ENCODE measurements at places on chromosomes 3 and 15.

DNA sequence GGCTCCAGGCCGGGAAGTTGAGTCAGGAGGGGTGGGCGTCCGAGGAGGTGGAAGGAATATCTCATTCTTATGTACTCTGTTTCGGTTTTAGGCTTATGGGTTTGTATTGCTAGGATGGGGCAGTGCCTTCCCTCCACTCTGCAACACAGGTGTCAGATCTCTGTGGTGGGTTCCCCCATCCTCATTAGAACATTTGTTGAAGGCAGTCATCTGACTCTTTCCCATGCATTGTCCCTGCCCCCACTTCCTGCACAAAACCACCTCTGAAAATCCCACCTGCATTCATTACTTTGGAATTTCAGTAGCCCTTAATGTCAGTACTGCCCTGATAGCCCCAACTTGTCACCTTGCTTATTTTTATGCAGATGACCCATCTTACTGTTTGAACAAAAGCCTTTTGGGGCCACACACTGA is 29.5 kb downstream of the GYG1 start:
- DNase-seq, result no peak

- DNase-seq, result no peak
Measured at GRCh38 chr15:34838282-34838681, 42.9 kb upstream of the ACTC1 start.

GRCh38 chr3:127630811-127631714 is 2.1 kb downstream of the PODXL2 start:
- DNase-seq, result no peak

GRCh38 chr3:72976281-72976741 is 20.3 kb upstream of the PPP4R2 start:
- no peak for DNase-seq

- no peak for DNase-seq
Measured at GRCh38 chr15:77219841-77220240, 148.9 kb upstream of the TSPAN3 start.

DNA sequence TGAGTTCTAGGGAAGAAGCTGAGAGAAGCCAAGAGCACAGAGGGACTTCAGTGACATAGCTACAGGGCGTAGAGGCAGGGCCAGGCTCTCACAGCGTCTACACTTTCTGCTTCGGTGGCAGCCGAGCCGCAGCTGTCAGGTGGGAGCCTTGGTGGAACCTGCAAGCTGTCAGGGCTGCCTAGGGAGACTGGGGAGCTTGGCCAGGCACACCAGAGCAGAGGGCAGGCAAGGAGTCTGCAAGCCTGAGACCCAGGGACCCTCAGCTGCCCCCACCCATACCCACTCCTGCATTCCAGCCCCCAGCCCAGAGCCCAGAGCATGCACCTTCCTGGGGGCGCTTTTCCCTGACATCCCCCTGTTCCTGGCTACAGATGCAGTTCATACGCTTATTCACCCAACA is 13.4 kb upstream of the KLF15 start:
- no peak for DNase-seq

DNA sequence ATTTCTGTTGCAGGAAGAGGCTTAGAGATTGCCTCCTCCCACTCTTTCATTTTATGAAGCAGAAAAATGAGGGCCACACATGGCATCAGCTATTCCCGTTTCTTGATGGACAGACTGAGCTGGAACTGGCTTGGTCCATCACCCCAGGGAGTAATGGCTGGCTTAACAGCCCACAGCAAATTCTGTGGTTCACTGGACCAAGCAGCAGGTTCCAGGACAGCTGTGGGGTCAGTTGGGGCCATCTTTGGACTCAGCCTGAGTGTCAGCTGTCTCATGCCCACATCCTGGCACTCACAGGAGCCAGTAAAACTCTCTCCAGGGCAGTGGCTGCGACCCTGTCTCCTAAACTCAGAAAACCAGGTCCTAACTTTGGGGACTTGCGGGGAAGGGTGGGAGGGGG is 36.5 kb downstream of the ZDHHC19 start:
- no peak for DNase-seq

GRCh38 chr3:82240322-82240721 is 478.9 kb upstream of the GBE1 start:
- no peak for DNase-seq

DNA sequence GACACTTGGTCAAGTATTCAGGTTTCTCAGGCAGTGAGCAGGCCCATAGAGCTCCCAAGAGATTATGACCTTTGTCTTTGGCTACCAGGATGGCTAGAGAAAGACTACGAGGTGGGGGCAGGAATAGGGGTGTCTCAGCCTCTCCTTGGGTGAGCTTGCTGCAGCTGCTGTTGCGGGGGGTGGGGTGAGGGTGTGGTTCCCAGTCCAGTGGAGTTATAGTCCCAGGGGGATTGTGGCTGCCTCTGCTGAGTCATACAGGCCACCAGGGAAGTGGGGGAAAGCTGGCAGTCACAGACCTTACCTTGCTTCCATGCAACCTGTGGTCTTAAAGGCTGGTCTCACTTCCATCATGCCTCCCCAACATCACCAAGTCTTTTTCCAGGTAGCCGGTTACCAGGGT is 31.7 kb downstream of the ATP2C1 start:
- DNase-seq, result no peak

DNA sequence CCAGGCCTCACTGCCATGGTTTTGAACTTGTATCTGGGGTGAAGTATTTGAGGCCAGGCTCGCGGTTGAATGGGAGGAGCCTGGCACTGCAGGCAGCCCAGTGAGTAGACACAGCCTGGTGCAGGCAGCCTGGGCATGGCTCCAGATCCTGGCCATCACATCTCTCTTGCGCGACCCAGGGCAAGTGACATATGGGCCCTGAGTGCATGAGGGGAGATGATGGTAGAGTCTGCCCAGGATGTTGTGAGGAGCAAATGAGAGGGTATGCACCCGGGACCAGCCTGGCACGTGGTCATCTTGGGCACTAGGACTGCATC is 103.5 kb downstream of the TBC1D2B start:
- no peak for DNase-seq

- no peak for DNase-seq
Measured at GRCh38 chr3:155411500-155412223, 118.2 kb upstream of the STRIT1 start.

DNA sequence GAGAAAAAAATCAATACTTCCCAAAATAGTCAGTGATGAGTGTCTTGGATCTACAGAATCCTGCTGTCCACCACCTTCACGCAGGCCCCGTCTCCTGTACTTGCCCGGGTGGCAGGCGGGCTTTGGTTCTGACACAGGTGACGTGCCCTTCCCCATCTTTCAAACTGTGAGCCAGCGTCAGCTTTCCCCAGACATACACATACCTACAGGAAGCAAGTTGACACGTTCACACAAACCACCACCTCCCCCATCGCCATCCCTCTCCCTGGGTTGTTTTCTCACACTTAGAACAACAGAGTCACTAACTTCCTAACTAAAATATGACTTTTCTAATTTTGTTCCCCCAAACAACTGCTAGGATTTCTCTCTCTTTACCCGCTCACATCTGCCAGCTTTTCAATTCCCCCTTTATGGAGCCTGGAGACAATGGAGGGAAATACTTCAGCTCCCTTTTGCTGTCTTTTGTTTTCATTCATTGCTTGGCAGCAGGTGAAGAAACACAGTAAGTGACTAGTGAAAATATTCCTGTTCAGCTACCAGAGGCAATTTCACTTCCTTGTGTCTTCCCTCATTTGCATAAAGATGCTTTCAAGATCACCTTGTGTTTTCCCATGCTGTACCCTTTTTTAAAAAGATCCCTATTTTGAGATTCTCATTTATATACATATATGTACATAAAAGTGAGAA is 248.3 kb downstream of the SLCO3A1 start:
- DNase-seq, result no peak

GRCh38 chr15:33959844-33960548 is 8.3 kb upstream of the CHRM5 start:
- no peak for DNase-seq

DNA sequence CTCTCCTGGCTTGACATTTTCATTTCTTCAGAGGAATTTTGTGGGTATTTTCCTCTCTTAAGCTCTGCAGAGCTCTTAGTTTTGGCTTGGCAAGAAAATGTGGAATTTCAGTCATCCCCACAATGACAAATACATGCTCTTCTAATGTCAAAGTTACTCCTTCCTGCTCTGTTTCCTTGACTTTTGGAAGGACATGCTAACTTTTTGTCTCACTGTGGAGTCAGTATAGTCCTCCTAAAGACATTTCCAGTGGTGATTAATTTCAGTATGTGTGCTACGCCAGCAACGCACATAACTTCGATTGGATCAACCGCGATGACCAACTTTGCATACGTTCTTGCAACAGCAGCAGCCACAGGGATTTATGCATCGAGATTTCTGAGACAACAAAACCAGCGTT is 13.3 kb downstream of the EBLN2 start:
- DNase-seq, result no peak

DNA sequence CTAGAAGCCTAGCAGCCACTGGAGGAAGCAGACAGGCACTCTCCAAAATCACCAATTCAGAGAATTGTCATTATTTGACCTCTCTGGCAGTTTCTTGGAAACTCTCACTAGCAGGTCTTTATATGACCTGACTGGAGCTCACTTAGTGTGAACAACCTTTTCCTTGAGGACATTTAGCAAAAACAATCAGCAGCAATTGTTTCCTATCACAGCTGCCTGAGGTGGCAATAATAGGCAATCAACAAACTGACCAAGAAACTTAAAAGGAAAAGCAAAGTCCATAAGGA is 162.4 kb upstream of the STT3B start:
- no peak for DNase-seq

DNA sequence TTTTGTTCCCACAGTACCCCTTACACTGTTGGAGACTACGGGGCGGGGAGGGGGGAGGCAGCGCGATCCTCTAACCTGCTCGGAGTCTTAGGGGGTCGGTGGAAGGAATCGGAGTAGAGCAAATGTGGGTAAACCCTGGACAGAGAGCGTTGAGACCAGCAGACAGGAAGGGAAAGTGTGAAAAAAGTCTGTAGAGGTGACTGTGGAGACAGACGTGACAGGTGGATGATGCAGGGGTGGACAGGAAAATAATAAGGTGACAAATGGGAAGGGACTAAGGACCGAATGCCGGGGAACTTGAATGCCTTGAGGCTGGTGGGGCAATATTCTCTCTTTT is 424 bp downstream of the EAF2 start:
- no peak for DNase-seq

- DNase-seq, result no peak
Measured at GRCh38 chr3:182469086-182469485, 324.2 kb upstream of the ATP11B start.

GRCh38 chr3:66017591-66017990 is 21.1 kb downstream of the MAGI1 start:
- DNase-seq, result no peak

DNA sequence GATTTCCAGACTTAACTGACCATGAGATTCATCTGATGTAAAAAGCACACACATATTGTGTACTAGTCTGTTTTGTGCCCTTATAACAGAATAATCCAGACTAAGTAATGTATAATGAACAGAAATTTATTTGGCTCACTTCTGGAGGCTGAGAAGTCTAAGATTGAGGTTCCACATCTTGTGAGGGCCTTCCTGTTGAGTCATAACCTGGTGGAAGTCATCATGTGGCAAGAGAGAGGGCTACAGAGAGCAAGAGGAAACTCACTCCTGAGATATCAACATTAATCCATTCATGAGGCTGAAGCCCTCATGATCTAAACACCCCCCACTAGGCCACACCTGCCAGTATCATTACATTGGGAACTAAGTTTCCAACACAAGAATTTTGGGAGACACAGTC is 977.6 kb downstream of the MCTP2 start:
- no peak for DNase-seq

DNA sequence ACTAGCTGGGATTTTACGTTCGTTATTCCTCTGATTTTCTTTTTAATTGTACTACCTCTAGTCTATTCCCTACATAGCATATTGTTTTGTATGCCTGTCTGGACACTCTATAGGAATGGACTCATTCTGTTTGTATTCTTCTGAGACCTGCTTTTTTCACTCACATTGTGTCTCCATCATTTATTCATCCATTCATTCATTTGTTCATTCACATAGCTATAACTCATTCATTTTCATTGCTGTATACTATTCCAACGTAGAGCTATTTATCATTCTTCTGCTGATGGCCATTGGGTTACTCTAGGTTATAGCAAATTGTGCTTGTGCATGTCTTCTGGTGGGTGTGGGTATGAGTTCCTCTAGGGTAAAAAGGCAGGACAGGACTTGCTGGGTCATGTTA is 74.0 kb upstream of the SLC6A6 start:
- no peak for DNase-seq

DNA sequence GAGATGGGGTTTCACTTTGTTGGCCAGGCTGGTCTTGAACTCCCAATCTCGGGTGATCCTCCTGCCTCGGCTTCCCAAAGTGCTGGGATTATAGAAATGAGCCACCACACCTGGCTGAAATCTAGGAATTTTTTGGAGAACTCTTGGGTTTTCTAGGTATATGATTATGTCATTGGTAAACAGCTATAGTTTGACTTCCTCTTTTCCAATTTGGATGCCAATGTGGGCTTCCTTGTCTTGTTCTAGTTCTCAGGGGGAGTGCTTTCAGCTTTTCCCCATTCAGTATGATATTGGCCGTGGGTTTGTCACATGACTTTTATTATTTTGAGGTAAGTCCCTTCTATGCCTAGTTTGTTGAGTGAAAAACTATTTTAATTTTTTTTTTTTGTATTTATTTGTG is 17.9 kb downstream of the KCNMB3 start:
- DNase-seq, result no peak

GRCh38 chr15:82771789-82772607 is 33.9 kb downstream of the FSD2 start:
- DNase-seq, result no peak

- no peak for DNase-seq
Measured at GRCh38 chr15:69996321-69997160, 101.2 kb downstream of the TLE3 start.

DNA sequence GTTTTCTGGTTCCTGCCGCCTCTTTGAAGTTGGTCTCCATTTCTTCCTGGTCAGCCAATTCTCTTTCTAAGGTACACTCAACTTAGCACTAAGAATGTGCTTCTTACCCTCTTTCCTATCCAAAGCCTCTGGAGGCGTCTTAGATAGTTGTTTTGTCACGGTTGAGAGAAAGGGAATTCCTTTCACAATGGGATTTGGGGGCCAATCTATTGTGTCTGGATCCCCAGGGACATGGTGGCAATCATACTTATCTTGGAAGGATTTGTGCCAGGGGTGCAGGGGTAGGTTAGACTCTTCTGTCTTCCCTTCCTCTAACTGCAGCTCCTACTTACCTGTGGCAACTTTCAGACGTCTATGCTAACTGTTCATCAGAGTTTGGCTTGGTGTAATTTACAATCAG is 287.1 kb downstream of the SOX2 start:
- no peak for DNase-seq
